Liver (tissue), 10 donors: ENCODE measurements at places on chromosomes 6 and 20. TPM values are rescaled to one million over a fixed set of nuclear protein-coding genes. Genes with fewer than 3 reads are reported as not detected.

Gene CRISP3
- 0.33 TPM for polyA plus RNA-seq

Gene NMBR
- not detected for polyA plus RNA-seq

Gene LST1
- polyA plus RNA-seq, result 11.6 TPM

Gene SLC18B1
- 4.7 TPM for polyA plus RNA-seq

Gene CST2
- polyA plus RNA-seq, result not detected

Gene CRNKL1
- 5.6 TPM for polyA plus RNA-seq

Gene BPIFB1
- not detected for polyA plus RNA-seq

Gene GJA1
- polyA plus RNA-seq, result 0.32 TPM

Gene ACSS1
- 7.1 TPM for polyA plus RNA-seq

Gene CYP39A1
- 12.0 TPM for polyA plus RNA-seq

Gene OR12D3
- not detected for polyA plus RNA-seq

Gene TOX2
- polyA plus RNA-seq, result 2.7 TPM

Gene TMEM244
- not detected for polyA plus RNA-seq

Gene TAPBP
- polyA plus RNA-seq, result 47.9 TPM

Gene IMPG1
- not detected for polyA plus RNA-seq

Gene OR2H2
- not detected for polyA plus RNA-seq

Gene ADGB
- not detected for polyA plus RNA-seq
